ENCODE measurements at places on chromosomes 2 and 18.
A peak's percentile ranks its signal among the peaks of the same experiment; 100 is the strongest.

DNA sequence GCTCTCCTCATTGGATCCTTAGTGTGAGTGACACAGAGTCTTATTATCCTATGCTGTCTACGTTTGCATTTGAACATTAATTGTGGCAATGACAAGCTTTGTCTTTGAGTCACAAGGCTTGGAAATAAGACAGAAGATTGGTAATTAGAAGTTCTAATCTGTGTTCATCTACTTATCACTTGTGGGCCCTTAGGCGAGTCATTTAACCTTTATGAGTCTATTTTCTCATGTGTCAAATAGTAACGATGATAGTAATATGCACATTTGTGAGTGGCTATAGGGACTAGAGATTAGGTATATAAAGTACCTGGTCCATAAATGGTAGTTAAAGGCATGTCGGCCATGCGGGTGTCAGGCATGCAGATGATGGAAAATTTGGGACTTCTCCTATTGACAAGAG lies 105.6 kb upstream of the NABP1 start:
- DNase-seq = no peak

DNA sequence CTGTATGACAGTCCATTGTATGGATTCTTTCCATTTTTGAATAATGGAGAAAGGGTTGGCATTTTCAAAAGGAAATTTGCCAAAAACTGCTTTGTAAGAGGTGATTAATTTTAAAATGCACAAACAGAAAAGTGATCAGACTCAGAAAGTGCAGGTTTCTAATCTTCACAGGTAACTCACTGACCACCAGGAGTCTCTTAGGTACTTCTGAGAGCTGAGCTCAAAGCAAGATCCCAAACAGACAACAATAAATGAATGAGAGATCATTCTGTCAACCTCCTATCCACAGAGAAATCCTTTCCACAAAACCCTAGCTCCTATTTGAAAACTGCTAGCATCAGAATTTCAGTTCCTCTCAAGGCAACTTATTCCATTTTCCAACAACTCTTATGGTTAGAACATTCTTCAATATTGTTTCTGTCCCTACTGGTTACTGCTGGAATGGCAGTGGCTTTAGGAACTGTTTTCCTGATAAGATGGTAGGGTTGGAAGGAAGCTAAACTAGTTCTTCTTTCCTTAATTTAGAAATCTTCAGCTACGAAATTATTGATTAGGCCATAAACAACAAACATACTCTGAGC lies 20.6 kb upstream of the HAAO start:
- DNase-seq = no peak

GRCh38 chr18:11752116-11752911 lies 63.2 kb downstream of the GNAL start:
- DNase-seq = no peak

GRCh38 chr2:231198291-231199173 lies at the start of gene ARMC9:
ARMC9 (plus strand) TSS chr2:231198631; CDS start chr2:231206239, 7,608 bp downstream.
- peak; percentile 71 for DNase-seq

GRCh38 chr2:10080536-10081304 lies 509 bp upstream of the CYS1 start:
- DNase-seq = no peak

DNA sequence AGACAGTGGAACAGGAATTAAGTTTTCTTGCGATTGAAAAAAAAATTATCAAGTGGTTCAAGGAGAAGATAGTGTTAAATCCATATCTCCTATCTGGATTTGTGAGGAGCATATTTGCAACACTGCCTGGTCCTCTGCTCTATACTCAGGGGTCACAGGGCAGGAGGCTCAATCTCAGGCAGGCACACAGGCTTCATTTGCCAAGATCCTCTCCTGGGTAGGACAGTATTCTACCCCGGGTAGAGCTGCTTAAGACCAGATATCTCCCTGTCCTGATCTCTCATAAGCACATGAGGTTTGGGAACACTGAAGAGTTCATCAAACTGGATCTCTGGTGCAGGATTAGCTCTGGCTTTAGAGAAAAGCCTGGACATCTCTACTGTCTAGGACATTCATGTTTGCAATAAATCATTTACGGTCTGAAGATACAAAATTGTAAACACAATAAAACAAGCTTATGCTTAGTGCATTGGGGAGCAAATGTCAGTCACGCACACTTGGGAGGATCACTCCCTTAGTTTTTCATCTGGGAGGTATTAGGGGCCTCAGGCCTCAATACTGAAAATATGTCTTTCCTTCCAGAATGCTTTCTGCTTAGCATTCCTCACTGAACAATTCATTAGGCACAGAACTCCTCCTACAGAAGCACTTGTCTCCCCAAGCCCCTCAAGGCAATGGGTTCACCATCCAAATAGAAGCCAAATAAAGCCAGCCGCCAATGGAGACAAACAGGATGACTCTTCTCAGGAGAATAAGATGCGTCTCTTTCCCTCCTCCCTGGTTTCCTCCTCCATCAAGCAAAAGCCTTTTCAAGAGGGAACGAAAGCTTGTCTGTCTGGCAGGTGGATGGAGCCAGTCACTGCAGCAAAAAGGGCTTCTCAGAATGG lies 34.1 kb upstream of the LCLAT1 start:
- no peak for DNase-seq

DNA sequence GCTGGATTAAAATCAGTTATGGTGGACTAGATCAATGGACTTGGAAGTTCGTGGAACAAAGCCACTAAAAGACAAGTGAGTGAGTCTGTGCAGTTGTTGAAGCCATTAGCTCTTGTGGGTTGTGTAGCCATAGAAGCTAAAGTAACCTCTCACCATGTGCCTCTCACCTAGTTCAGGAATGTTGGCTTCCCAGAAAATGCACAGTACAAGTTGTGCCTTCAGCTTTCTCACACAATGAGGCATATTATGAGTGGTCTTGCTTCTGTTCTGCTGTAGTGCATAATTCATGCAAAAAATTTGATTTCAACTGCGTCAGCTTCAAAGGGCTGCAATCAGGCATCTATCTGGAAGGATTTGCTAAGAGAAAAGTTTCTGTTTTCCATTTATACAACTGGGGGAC lies 26.2 kb downstream of the CERS6 start:
- DNase-seq = no peak

- DNase-seq = no peak
Measured at GRCh38 chr2:219634951-219635751, 7.7 kb downstream of the SLC4A3 start.

DNA sequence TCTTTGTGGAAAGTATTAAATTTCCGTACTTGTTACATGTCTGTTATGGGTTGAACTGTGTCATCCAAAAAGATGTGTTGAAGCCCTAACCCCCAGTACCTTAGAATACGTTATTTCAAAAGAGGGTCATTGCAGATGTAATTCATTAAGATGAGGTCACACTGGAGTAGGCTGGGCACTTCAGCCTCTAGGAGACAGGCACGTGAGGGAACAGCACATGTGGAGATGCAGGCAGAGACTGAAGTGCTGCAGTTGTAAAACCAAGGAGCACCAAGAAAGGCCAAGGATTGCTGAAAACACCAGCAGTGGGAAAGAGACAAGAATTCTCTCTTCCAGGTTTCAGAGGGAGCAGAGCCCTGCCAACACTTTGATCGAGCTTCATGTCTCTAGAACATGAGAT lies 4.6 kb upstream of the RHBDD1 start:
- no peak for DNase-seq

GRCh38 chr2:118048401-118048800 lies 34.5 kb upstream of the CCDC93 start:
- DNase-seq = no peak

DNA sequence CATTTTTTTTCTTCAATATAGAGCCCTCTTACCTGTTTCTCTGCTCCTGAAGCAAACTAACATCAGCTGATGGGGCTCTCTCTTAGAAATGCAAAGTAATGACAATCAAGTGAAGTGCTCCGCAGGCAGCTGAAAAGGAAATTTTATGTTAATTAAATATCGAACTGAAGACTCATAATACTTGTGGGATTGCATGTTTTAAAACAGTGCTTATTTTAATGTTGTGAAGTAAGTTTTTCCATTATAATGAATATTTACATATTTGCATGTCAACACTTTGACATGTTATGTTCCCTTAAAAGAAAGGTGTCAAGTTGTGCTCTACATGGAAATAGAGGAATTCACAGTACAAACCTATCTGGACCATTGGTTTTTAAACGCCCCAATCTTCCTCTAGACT lies 97.1 kb downstream of the EML6 start:
- DNase-seq = no peak

- DNase-seq = no peak
Measured at GRCh38 chr18:13576598-13576997, 149.8 kb downstream of the FAM210A start.

DNA sequence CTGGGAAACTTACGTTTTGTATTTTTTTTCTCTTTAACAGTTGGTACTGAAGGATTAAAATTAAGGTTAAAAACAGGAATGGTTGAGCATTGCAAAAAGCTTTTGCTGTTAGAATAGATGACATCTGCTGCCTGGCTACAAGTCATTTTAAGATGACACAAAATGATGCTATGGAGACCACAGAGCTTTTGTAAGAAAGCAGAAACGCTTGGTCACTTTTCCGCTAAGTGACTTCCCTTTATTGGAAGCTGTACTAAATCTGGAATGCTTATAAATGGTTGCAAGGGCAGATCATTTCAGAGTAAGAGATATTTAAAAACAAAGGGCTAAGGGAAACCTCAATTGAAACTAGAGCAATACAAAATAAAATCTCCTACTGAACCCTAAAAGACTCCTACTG lies 544.0 kb downstream of the STK39 start:
- DNase-seq = no peak

- no peak for DNase-seq
Measured at GRCh38 chr2:112644933-112645309, 818 bp upstream of the SLC20A1 start.

DNA sequence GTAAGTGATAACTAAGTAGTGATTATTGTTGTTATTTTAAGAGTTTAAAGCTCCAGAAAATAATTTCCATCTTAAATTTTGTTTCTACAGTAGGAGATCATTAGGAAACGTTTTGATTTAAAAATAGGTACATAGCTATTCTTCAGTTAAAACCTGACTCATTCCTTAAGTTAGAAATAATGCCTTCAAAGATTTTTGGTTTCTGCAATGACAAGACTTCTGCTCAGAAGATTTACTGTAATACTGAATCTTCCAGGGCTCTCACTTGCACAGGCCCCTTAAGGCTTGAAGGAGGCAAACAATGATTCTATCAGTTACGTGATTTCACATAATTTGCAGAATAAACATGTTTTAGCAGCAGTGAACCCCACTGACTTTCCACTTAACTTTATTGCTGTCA lies 333.7 kb downstream of the RAD51AP2 start:
- no peak for DNase-seq
